Activated CD4-positive, alpha-beta memory T cell treated with anti-CD3 and anti-CD28 coated beads for 36 hours (primary cell): ENCODE measurements at places on chromosomes 3 and 15. TPM values are rescaled to one million over a fixed set of nuclear protein-coding genes. Genes with fewer than 3 reads are reported as not detected.

DNA sequence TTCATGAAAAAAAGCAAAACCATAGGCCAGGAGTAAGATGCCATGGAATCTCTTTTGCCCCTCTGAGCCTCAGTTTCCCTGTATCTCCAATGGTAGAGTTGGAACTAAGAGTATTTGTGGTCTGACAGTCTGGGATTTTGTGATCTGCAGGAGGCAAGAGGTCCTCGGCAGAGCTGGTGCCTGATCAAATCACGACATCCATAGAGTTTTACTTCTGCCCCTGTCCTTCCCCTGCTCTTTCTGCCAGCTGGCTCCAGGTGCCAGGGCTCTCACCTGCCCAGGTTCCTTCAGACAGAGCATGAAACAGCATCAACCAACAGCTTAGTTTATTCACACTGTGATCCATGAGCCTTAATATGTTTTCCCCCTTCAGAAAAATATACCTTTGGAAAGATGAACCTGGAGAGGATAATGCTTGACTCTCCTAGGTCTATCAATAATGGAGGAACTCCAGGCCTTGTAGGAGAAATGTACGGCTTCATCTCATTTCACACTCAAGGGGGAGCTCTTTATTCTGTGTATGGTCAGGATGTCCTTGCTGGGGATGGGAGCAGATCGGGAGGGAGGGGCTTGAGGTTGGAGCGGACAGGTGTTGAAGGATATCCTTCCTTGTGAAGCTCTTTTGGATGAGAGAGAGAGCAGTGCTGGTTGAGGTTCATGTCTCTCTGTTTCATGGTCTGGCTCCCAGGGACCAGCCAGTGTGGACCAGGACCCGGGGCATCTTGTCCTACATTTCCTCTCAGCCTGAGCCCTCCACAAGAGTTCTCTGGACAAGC lies 309.9 kb downstream of the RPLP1 start:
- DNase-seq, result no peak

DNA sequence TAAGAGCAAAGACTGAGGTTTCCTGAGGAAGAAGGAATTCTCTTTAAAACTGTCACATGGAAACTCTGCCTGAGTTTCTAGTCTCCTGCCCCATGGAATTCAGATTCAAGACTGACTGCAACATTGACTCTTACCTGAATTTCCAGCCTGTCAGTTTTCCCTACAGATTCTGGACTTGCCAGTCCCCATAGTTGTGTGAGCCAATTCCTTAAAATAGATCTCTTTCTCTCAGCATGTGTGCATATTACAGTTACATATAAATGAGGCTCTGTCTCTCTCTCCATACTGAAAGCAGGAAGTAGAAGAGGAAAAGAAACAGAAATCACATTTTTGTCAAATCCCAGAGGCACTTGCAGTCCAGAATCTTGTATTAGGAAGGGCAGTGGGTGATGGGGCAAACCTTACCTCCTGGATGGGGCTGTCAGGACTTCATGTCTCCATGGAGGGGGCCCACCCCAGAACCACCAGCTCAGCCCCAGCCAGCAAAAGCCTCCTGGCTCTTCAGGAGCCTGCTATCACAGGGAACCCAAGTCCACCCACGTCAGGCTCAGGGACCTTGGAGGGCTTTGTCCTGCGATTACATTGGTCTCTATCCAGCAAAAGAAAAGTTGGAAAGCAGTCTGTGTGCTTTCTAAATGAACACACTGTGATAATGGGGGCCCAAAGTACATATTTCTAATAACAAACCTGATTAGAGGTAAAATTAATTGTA lies 18.8 kb upstream of the GOLGA8J start:
- no peak for DNase-seq

GRCh38 chr15:91769894-91770293 lies 83.6 kb upstream of the SLCO3A1 start:
- DNase-seq, result no peak

DNA sequence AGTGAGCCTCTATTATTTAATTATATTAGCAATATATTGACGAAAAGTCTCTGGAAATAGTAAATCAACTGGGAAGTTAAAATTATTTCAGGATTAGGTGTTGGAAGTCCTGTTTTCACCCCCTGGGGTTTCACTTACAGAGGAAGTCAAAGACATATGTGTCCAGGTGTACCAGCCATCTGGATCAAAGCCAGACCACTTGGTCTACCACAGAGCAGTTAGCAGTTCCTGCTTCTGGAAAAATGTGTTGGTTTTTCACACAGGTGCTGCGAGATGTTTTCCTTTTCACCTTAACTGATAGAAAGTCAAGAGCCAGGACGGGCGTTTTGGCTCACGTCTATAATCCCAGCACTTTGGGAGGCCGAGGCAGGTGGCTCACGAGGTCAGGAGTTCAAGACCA lies 13.1 kb downstream of the MME start:
- no peak for DNase-seq

- DNase-seq, result no peak
These were observed 66.6 kb downstream of the HMCES start for GRCh38 chr3:129345281-129345680.

GRCh38 chr15:90994059-90994416 lies 297 bp downstream of the PRC1 start:
- no peak for DNase-seq

The IMPG2 gene
- total RNA-seq, result 0.12 TPM

GRCh38 chr3:69137412-69137811 lies 15.0 kb upstream of the LMOD3 start:
- no peak for DNase-seq

- no peak for DNase-seq
These were observed 65.5 kb downstream of the TMEM108 start for GRCh38 chr3:133103706-133104105.

DNA sequence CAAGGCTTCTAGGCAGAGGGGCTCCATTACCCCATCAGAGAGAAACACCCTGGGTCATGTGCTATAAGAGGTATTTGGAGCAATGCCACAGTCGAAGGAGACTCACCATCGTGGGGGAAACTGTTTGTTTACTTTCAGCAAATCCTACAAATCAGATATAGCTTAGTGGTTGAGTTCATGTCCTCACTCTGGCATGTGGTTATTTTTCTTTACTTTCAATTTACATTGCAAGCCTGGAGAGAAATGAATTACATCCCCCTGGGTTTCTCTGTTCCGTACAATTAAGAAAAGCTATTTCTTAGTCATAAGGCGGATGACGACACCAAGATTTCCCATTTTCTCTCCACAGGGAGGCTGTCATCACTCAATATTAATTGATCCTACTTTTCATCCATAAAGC lies 36.9 kb downstream of the RFTN1 start:
- DNase-seq, result peak; percentile 24

DNA sequence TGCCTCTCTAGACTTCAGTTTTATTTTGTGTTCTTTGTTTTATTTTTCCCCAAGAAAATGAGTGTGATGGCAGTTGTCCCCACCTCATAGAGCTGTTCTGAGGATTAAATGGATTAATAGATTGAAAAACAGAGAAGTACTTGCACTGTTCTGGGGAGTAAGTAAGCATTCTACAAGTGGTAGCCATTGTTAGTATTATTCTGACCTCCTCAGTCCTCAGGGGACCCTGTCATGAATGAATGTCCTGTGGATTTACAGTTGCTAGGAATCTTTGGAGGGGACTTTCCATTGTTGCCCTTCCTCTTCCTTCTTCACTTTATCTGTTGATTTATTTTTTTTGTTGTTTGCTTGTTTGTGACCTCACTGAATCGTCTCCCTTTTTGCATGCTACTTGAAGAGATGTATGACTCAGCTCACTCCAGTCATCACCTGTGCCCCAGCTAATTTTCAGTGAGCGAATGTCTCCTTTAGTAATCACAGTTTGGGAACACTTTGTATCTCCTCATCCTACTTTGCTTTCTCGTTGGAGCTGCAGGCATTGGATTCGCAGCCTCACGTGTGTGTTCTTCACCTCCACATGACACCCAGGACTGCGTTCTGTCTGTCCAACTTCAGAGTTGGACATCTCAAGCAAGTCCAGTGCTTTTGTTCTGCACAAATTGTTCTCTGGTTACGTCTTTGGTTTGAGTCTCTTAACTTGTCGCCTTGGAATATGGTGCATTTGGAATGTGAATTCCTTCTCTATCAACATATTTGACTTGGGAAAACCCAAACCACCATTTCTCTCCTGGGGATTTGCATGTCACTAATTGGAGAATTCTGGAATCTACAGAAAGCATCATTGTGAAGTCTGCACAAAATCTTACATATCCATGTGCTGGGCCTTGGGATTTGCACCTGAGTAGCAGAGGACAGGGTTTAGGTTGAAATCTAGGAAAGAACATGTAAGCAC lies 54.5 kb downstream of the LRTM1 start:
- DNase-seq, result no peak

DNA sequence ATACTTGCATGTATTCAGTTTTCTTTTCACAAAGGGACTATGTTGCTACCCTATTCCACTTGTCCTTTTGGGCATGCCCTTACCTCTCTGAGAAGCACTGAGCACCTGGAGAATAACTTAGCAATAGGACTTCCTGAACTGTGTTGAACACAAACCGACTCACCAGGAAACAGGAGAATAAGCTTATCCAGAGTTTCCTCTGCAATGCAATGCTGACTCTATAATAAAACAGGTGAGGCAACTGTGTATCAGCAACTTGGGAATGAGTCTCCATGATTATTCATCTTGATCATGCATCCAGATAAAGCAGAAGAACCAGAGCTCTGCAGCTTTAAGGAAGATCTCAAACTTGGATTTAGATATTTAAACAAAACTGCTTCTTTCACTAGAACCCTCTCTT lies 806.5 kb downstream of the IGSF11 start:
- no peak for DNase-seq

The XIRP1 gene
- 1.6 TPM for total RNA-seq

DNA sequence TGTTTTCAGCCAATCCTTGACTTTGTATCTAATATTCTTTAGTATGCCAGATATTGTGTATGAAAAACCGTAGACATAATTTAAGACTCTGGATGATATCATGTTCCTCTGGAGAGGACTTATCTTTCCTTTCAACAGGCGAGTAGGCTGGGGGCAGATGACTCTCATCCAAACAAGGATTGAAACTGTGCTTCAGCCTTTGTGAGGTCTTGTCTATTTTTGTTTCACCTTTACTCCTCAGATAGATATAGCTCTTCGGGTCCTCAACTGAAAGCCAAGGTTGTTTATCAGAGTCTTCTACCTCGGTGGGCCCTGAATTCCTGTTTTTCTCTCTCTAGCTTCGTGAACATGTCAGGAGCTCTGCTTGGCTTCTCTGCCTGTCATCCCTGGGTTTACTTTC lies 66.0 kb downstream of the C3orf20 start:
- DNase-seq, result no peak

The CD276 gene
- total RNA-seq, result 4.9 TPM

The NPAP1 gene
- total RNA-seq, result not detected

- no peak for DNase-seq
These were observed 62.4 kb downstream of the CD200 start for GRCh38 chr3:112395181-112395895.

DNA sequence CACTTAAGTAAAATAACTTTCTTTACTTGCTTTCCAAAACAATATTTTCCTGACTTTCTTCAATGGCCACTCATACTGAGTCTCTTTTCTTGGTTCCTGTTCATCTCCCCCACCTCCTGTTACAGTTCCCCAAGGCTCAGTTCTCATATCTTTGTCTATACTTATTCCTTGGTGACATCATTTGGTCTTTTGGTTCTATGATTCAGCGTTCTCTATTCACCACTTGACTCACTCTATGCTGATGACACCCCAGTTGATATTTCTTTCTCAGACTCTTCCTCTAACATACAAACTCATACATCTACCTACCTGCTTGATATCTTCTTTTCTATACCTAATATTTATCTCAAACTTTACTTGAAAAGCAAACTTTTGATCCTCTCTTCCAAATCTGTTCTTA lies 85.0 kb upstream of the P3H2 start:
- DNase-seq, result no peak

The SPESP1 gene
- total RNA-seq, result 1.5 TPM

- no peak for DNase-seq
These were observed 515.5 kb downstream of the OCA2 start for GRCh38 chr15:27583651-27584050.

The HRG gene
- not detected for total RNA-seq

GRCh38 chr15:62691008-62691407 lies 351.5 kb upstream of the TPM1 start:
- DNase-seq, result no peak

DNA sequence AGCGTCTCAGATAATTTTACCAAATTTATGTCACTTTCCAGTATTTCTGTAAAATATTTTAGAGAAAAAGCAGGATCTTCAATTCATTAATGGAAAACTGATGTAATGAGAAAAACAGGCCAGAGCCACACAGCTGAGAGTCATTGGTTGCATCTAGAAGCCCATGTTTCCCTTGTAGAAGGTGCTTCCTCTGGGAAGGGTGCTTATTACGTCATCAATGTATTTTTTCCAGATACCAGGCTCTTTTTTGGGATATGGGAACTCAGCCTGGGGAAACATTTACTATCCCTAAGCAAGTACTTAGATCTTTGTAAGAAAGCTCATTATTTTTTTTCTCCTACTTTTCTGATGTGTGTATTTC lies 89.1 kb upstream of the PHLDB2 start:
- DNase-seq, result no peak

- no peak for DNase-seq
These were observed 88.2 kb downstream of the AGBL1 start for GRCh38 chr15:86167841-86168240.

- no peak for DNase-seq
These were observed 42.7 kb downstream of the ALCAM start for GRCh38 chr3:105409364-105409763.

DNA sequence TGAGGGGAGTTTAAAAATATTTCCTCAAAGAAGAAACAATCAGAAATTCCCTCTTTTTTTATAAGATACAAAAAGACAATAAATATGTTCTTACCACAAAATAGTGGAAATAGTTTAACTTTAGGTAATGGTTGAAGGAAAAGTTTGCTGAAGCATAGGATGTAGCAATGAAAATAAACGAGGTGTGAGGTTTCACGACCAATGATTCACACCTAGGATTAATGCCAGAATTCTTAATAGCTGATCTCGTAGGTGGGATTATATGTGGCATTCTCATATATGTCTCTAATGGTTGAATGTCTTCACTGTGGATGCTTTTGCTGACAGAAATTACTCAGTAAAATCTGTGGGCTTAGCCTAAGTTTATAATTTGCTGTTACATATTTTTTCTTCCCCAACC lies 467.7 kb downstream of the FGF12 start:
- no peak for DNase-seq

GRCh38 chr15:83835479-83835878 lies 181.6 kb downstream of the ADAMTSL3 start:
- no peak for DNase-seq

The THAP10 gene
- 0.19 TPM for total RNA-seq

DNA sequence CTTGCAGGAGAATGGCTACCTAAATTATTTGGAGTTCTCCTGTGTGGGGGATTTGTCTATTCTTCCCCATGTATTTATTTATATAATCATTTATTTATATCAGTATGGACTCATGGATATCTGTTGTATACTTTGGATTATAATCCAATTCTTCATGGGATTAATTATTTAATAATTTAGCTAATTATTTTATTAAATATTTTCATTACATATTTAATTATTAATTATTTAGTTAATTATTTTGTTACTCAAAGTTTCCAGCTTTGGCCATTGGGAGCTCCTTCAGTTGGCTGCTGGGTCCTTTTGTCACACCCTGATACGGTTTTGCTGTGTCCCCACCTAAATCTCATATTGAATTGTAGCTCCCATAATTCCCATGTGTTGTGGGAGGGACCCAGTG lies 3.3 kb upstream of the PRR20G start:
- DNase-seq, result no peak

- no peak for DNase-seq
These were observed 26.7 kb downstream of the NRROS start for GRCh38 chr3:196666001-196666867.
